ENCODE measurements at places on chromosomes 16 and 17. TPM values are rescaled to one million over a fixed set of nuclear protein-coding genes. Genes with fewer than 3 reads are reported as not detected.

DNA sequence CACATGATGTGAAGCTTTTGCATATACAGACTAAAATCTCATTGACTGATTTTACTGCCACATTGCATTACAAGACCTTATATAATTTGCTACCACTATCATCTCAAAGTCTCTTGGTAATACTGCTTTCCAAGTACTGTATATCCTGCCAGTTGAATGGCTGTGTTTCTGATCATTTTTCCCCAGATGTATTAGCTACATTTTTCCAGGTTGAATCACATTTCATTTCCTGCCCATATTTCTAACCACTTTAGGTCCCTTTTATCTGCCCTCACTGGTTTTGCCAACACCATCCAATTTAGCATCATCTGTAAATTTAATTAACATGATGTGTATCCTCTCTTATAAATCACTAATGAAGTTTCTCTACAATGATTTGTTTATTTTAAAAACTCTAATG, 365.7 kb upstream of the PMFBP1 start:
- peak; percentile 56 for DNase-seq

GRCh38 chr16:69660166-69660565, 66.2 kb downstream of the NQO1 start:
- no peak for DNase-seq

TSPAN10 gene
- polyA plus RNA-seq: 5.3 TPM

CD300LB gene
- polyA plus RNA-seq: not detected

- peak; percentile 17 for DNase-seq
Observed at GRCh38 chr16:27405546-27406451, 3.8 kb downstream of the IL21R start.

DNA sequence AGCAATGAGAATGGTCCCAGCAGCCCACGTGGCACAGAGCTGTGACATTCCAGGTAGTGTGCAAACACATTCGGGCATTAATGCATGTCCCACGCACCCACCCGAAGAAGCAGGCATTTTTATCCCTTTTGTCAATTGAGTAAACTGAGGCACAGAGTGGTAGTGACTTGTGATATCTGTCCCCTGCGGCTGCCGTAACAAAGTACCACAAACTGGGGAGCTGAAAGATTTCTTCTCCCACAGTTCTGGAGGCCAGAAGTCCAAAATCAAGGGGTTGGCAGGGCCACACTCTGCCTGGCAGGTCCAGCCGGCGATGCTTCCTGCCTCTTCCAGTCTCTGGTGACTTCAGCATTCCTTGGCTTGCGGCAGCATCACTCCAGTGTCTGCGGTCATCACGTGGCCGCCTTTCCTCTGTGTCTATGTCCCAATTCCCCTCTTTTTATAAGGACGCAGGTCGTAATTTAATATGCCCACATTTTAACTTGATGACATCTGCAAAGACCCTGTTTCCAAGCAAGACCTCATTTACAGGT, 221.9 kb upstream of the GSE1 start:
- no peak for DNase-seq

GRCh38 chr17:70171159-70171558, 1.8 kb downstream of the KCNJ2 start:
- no peak for DNase-seq

GRCh38 chr16:66660422-66661209, 35.9 kb downstream of the CMTM4 start:
- peak; percentile 84 for DNase-seq

GRCh38 chr16:24511174-24511573, 28.2 kb upstream of the RBBP6 start:
- DNase-seq: no peak

DNA sequence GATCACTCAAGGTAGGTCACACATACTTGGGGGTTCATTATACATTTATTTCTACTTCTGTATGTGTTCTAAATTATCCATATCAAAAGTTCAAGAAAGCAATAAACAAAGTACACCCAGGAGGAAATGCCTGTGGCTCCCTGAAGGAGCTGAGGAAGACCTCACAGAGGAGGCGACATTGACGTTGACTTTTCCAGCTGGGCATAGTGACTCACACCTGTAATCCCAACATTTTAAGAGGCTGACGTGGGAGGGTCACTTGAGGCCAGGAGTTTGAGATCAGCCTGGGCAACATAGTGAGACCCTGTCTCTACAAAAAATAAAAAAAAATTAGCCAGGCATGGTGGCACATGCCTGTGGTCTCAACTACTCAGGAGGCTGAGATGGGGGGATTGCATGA, 16.3 kb downstream of the ITGAD start:
- peak; percentile 66 for DNase-seq

CLDN7 gene
- polyA plus RNA-seq: 2.8 TPM

DNA sequence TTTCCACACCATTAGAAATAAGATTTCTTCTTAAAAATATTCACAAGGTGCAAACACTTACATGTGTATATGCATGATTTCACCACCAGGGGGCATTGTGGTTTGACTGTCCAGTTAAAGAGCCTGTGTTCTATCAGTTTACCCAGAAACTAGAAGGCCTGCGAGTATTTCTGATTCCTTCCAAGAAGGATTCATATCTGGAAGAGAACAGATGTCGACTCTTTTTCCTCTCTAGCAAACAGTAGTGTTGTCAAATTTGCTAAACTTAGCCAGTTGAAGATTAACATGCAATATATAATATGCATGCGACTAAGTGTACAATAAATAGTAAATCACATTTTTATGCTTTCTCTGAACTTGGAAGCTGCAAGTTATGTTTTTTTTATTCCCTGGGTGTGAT, 404.1 kb downstream of the WWOX start:
- DNase-seq: peak; percentile 11

DNA sequence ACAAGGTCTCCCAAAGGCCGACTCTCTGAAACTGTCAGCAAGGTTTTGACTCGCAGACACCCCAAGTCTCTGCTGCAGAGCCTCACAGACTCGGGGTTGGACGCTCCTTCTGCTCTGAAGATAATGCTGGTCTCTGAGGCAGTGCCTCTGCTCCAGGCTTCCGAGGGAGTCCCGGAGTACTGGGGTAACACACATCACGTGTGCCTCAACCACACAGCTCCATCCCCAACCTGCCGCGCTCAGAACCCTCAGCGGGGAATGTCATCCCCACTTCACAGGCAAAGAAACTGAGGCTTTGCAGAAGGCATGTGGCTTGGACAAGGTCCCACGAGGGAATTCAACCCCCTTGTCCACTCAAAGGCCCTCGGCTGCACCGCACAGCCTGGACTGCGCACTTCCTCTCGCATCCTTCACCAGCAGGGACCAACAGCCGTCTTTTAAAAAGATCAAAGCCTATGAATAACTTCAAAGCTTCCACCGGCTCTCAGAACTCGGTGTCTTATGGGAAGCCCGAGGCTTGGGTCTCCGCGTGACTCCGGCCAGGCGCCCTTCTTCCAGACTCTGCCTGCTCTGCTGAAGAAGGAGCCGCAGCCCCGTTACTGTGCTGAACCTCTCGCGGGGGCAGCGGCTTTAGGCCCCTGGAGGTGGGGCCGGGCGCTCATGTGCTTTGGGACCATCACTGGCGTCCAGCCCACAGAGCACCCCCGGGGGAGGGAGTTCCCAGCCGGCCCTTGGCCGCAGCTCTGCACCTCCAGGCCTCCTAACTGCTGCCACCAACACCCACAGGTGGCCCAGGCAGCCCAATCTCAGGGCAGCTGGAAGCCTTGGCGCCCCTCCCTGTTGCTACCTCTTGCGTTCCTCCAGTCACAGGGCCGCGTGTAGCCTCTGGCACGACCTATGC, 2.2 kb downstream of the TMEM204 start:
- DNase-seq: no peak

BCO1 gene
- not detected for polyA plus RNA-seq

OTOA gene
- 0.02 TPM for polyA plus RNA-seq
